ENCODE measurements at places on chromosomes 5 and 9.

- no peak for DNase-seq
Measured at GRCh38 chr9:10008101-10008799, 604.6 kb downstream of the PTPRD start.

GRCh38 chr5:14506140-14506538, 75.5 kb upstream of the OTULINL start:
- no peak for DNase-seq

DNA sequence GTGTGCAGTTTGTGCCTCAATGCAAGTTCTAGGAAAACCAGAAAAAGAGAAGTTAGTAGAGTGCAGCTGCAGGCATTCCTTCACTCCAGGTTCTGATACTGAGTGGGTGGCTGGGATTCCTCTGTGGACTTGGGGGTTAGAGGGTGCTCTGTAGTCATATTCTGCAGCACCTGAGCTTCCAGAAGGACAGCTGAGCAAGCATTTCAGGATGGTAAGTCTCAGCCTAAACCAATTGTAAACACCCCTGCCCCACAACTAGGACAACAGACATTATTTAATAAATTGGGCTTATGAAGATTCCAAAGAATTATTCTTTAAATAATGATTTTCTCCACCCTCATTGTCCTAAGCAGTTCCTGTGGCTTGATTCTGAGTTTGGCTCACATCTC, 9.1 kb downstream of the FAXDC2 start:
- no peak for DNase-seq

- DNase-seq, result no peak
Measured at GRCh38 chr9:96299823-96300222, 2.2 kb downstream of the HSD17B3 start.

DNA sequence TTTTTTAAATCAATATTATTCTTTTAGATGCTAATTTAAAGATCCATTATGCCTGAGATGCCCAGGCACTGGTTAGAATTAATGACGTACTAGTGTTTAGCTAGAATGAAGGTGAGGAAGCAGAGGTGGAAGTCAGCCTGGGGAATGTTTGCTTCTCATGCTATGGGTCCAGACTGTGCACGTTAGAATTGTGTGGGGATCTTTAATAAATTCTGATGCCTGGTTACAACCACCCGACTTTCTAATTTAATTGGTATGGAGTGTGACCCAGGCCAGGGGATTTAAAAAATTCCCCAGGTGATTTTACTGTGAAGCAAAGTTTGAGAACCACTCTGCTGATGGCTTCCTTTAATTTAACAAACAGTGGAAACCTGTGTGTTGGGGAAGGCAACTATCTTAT, 111.1 kb downstream of the DOCK2 start:
- DNase-seq, result no peak

GRCh38 chr9:526904-527591, 312.4 kb downstream of the DOCK8 start:
- DNase-seq, result no peak

- no peak for DNase-seq
Measured at GRCh38 chr5:55205001-55205400, 22.1 kb downstream of the MCIDAS start.

- DNase-seq, result peak; percentile 13
Measured at GRCh38 chr9:136122425-136123383, 4.0 kb upstream of the TMEM250 start.

DNA sequence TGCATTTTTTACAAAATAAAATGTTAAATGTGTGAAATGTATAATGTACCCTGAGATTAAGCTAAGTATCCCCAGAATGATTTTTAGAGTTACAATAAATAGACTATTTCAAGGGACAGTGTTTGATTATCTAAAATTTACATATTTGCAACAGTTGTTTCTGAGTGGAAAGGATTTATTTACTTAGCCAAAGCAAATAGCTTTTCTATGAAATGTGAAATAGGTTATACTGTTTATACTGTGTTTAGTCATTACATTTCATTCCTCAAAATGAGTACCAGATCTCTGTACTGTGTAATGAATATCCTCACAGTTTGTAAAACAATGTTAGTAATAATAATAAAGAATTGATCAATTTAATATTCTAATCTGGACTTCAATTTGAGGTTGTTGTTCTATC, 1019.0 kb downstream of the NR2F1-AS1 start:
- DNase-seq, result no peak

- no peak for DNase-seq
Measured at GRCh38 chr5:6760686-6761085, 47.5 kb downstream of the TENT4A start.

GRCh38 chr9:92608909-92609445, 61.0 kb downstream of the IPPK start:
- DNase-seq, result no peak

DNA sequence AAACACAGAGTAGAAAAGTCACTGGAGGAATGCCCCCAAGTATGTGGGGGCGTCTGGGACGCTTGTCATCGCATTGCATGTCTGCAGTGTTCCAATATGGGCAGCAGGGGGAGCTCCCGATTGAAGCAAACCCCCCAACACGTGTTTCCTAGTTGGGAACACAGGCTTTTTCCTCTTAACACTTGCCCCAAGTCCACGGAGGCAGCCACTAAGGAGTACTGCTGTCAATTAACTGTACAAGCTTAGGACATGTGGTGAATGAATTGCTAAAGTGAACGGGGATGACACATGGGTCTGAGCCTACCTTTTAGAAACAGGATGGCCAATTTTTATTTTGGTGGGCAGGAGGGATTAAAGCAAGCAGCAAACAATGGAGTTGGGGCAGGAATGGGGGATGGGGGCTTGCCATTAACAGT, 2.2 kb downstream of the GABRB2 start:
- no peak for DNase-seq

GRCh38 chr9:16915126-16915831, 44.8 kb upstream of the BNC2 start:
- no peak for DNase-seq

DNA sequence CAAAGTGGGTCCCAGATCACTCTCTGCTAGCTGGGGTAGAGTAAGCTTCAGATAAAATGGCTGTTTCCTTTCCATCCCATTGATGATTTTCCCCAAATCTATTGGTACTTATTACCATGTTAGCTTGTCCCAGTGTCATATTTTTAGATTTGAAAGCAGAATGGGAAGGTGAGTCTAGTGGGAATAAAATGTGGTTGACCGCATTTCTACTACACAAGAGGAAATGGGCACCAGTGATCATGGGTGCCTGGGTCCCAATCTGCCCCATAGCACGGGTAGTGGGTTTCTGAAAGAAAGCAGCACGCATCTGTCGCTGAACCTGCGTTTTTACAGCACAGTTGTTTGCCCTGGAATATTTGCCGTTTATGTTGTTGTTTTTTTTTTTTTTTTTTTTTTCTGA, 20.1 kb downstream of the DAPK1 start:
- no peak for DNase-seq

DNA sequence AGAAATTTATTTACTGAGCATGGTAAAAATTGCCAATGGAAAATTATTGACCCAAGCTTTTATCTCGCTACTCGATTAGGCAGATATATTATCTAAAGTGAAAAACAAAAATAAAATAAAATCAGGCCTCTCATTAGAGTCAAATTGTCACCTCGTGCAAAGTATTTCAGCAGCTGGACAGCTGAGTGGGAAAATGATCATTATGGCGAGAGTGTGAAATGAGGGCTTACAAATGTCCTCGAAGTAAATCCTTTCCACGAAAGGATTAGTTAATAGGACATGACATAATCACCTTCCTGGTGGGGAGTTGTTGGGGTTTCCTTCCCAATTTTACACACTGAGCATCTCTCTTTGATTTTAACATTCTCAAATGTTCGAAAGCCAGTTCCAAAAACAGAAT, 5.4 kb upstream of the DPYSL3 start:
- no peak for DNase-seq

GRCh38 chr5:16934123-16934522, 2.0 kb downstream of the MYO10 start:
- DNase-seq, result peak; percentile 54

- no peak for DNase-seq
Measured at GRCh38 chr9:113964495-113965170, 88.5 kb downstream of the ZNF618 start.

DNA sequence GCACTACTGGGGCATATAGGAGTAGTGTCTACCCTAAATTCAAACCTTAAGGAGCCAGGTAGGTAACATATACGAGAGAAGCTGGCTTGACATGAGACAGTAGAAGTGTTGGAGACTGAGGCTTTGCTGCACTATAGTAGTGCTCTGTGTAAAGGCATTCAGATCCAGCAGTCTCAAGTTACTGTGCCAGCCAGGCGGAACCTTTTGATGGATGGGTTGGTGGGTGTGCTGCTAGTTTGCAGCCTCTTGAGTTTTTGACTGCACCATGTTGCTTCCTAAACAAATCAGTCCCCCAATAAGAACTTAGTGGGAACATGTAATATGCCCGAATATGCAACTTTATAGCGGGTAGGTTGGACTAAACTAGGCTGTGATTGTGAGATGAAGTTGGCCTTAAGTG, 1.5 kb downstream of the CLTA start:
- no peak for DNase-seq

- DNase-seq, result peak; percentile 3
Measured at GRCh38 chr5:30891660-30892059, 301.8 kb upstream of the CDH6 start.

DNA sequence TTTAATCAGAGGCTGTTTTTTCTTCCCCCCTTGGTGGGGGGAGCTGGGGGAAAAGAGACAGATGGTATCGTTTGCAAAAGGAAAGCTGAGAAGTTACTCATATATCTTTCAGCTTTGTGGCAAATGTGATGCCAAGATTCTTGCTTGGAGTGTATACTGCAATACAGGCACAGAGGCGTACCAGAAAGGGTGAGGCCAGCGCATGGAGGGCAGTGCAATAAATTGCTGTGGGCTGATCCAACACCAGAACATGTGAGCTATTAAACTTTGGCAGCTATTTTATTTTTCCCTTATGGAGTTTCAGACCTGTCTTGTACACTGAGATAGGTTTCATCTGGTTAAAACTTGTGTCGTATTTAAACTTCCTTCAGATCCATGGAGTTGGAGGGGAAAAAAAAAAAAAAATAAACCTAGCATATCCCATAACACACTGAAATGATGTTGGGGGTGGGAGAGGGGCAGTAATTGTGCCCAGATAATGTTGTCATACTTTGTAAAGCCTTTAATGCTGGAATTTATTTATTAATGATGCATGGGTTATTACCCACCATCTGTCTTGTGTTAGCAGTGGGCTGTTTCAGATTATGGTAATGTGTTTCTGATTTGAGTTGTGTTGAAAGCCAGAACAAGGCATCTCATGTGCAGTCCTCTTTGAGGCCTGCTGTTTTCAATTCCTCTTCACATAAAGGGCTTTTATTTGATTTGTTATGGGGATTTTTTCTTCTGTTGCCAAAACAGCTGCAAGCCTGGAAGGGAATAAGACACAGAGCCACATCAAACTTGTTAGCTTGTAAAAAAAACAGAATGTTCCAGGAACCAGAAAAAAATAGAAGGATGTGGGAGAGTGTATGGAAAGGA, 891.3 kb downstream of the TLE1 start:
- no peak for DNase-seq

DNA sequence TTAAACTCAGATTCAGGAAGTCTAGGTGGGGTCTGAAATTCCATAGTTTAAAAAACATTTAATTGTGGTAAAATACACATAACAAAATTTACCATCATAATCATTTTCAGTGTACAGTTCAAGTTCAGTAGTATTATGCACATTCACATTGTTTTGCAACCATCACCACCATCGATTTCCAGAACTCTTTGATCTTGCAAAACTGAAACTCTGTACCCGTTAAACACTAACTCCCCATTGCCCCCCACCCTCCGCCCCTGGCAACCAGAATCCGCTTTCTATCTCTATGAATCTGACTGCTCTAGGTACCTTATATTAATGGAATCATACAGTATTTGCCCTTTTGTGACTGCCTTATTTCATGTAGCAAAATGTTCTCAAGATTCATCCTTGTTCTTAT, 117.5 kb downstream of the CEP120 start:
- no peak for DNase-seq

Data from NCI-H226 (cell line).